Upper lobe of left lung (tissue), 6 donors: ENCODE measurements at places on chromosomes 7 and 10. TPM values are rescaled to one million over a fixed set of nuclear protein-coding genes. Genes with fewer than 3 reads are reported as not detected.

The LRRD1 gene
- total RNA-seq, result not detected

The FAM25C gene
- not detected for total RNA-seq

- no peak for DNase-seq
These were observed 118.1 kb upstream of the RHEB start for GRCh38 chr7:151637781-151638261.

GRCh38 chr10:123551259-123551658, 114.9 kb upstream of the GPR26 start:
- no peak for DNase-seq

GRCh38 chr10:45000752-45001380, at the start of gene ZNF22:
Gene ZNF22, plus strand, starts transcription at chr10:45000923. Its CDS starts 2,446 bp downstream, at chr10:45003369.
- DNase-seq, result peak; percentile 94

DNA sequence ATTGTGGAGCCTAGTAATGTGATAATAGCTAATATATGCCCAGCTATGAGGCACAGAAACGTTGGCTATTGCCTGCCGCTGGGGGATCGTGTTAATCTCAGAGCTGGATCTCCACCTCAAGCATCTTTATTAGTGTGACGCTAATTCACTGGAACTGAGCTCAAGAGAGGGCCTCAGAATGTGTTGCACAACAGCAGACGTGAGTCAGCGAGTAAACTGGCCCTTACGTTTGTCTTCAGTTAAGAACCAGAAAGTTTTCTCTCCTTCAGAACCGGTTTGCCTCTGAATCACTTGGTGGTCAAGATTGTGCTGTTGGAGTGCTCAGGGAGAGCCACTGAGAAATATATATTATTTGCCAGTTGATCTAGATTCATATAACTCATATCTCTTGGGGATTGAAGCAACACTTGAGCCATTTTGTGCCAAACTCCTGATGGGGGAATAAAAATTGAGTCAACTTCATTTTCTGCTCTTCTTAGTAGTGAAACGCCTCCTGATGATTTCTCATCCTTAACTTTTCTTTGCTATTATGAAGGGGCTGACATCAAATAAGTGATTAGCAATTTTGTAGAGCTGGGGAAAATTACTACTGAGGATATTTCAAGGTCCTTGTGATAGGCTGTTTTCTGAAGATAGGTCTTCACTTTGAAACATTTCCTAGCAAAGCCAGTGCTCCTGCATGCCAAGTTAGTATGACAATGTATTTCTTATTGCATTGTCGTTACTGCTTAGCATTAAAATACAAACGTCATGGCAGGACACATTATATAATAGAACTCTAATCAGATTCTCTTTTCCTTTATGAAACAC, 22.3 kb downstream of the BZW2 start:
- no peak for DNase-seq

GRCh38 chr7:75642810-75643486, 95.8 kb downstream of the HIP1 start:
- peak; percentile 81 for DNase-seq

DNA sequence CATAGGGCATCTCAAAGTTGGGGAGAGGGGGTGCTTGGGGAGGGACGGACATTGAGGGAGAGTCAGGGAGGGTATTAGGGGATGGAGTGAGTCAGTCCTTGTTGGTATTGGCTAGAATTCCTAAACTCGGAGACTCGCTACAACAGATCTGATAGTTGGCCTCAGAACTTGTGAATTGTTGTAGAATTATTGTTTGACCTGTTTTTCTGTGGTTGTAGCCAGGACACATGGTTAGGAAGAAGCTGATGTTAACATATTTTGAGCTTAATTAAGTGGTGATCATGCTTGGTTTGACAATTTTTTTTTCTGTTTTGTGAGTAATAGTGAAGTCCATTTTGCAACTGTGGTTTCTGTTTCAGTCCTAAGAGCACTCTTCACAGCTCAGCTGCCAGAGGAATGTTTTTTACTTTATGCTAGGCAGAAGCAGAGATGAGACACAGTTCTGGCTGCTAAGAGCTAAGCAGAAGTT, 1190.3 kb upstream of the C7orf33 start:
- DNase-seq, result no peak

DNA sequence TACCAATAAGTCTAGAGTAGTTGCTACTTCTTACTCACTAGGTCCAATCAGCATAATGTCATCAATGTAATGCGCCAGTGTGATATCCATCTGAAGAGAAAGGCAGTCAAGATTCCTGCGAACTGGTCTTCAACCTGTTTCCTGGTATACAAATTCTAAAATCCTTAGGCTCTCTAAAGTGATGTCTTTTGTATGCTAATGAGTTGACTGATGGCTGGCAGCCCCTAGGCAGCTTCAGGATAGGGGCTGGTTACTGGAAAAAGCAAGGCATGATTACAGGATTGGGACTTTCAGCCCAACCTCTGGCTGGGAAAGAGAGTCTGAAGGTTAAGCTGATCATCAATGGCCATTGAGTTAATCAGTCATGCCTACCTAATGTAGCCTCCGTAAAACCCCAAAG, 250.2 kb upstream of the PTER start:
- DNase-seq, result no peak

DNA sequence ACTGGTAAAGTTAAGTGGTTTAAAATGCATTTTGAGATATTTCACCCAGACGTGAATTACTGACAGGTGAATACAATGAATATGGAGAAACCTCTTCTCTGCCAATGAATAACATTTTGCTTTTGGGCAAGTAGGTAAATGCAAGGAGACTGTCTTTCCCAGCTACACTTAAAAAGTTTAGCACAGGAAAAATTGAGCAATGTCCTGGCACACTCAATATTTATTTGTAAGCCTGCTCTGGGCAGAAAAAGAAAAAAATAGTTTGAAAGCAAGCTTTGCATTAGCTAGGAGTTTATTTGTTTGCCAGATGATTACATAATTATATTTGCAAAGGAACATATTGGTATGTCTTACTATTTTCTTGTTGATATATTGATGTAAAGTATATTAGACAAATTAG, 624.2 kb downstream of the ACTR3B start:
- DNase-seq, result no peak

- DNase-seq, result no peak
These were observed at the start of gene SSMEM1 for GRCh38 chr7:130207642-130208041. Gene SSMEM1, plus strand, starts transcription at chr7:130207860. Its CDS starts 51 bp downstream, at chr7:130207911.

DNA sequence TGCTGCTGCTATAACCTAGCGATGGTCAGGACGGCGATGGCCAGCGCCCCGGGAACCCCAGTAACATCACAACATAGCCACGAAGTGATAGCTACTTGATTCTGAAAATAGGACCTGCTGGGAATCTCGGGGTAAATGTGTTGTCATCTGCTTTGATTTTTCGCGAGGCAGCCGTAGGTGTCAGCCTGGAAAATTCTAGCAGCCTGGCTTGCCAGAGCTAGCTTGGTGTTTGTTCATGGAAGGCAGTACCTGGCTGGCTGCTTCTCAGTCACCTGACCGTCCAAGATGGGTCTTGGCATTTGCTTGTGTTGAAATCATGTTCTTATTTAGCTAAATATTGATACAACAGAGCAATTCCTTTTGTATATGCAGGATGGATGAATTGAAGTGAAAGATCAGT, 82.4 kb upstream of the BTBD16 start:
- no peak for DNase-seq

DNA sequence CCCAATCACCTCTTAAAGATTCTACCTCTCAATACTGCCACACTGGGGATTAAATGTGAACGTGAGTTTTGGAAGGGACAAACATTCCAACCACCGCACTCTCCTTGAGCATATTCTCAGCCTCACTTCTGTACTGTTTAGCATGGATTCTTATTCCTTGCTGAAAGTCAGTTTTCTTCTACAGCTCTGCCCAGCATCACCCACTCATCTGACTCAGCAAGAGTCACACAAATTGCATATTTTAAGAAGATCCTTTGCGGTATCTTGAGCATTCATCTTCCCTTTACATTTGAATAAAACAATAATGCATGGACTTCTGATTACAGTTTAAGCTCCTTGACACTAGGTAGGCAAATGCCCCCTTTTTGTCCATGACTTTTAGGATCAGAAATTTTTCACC, 251.6 kb upstream of the MKLN1 start:
- DNase-seq, result no peak
